Common myeloid progenitor, CD34-positive (primary cell): ENCODE measurements at places on chromosomes 2 and 18.

- H3K4me1 ChIP-seq: no peaks in the 10 kb centered on the region
- H3K27me3 ChIP-seq: no peaks in the 10 kb centered on the region
- H3K27ac ChIP-seq: no peak overlapping the region
- DNase-seq: no peak
Observed at GRCh38 chr2:98892871-98893270, 43.2 kb downstream of the CRACDL start.

GRCh38 chr18:55475916-55476315 is 112.1 kb downstream of the TCF4 start:
- peaks cover 7% of the 10 kb centered on the region for H3K4me1 ChIP-seq
- no peaks in the 10 kb centered on the region for H3K36me3 ChIP-seq
- H3K4me3 ChIP-seq: no peak overlapping the region
- H3K27me3 ChIP-seq: no peaks in the 10 kb centered on the region

GRCh38 chr2:8088810-8089209 is 593.0 kb upstream of the ID2 start:
- peaks cover 9% of the 10 kb centered on the region for H3K4me1 ChIP-seq
- no peak for DNase-seq
- H3K36me3 ChIP-seq: no peaks in the 10 kb centered on the region
- no peak overlapping the region for H3K27ac ChIP-seq

DNA sequence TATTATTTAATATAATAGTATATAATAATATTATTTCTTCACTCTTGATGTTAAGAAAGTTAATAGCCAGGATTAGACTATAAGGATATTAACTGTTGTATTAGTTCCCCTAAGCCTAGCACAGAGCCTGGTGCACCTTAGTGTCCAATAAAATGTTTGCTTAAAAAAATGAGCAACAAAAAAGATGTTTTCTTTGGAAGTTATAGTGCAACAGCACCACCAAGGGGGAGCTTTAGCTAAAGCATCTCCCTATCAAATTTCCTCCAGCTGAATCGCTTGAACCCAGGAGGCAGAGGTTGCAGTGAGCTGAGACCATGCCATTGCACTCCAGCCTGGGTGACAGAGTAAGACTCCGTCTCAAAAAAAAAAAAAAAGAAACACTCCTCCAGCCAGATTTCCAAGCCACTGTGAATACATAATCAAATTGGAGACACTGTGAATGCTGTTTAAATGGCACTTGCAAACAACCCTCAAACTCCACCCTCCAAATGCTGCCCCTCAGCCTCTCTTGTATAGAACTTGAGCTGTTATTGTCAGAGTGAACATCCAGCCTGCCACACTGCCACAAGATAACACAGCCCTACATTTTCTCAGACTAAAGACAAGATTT is 221.9 kb downstream of the DYM start:
- H3K36me3 ChIP-seq: peaks cover 7% of the 10 kb centered on the region
- H3K4me3 ChIP-seq: no peak overlapping the region
- peak; percentile 59 for DNase-seq

DNA sequence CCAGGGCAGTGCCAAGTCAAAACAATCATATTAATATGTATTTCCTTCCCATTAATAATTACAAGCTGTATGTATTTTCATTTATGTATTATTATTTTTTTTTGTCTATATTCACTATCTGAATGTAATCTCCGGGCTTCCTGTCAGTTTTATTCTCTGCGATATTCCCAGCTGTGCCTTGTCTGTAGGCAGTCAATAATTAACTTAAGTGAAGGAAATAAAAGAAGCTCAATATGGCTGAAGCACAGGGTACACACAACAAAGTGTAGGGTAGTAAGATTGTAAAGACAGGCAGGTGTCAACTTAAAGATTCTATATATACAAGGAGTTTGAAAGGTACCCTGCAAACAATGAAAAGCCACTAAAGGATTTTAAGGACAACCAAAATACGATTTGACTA is 122.9 kb downstream of the ROCK1 start:
- H3K27me3 ChIP-seq: no peaks in the 10 kb centered on the region
- H3K27ac ChIP-seq: no peak overlapping the region
- no peak for DNase-seq
- H3K36me3 ChIP-seq: peaks cover 63% of the 10 kb centered on the region
- H3K4me3 ChIP-seq: no peak overlapping the region
- H3K4me1 ChIP-seq: no peaks in the 10 kb centered on the region

GRCh38 chr18:36558234-36558633 is 260.7 kb downstream of the FHOD3 start:
- H3K4me1 ChIP-seq: no peaks in the 10 kb centered on the region
- no peaks in the 10 kb centered on the region for H3K36me3 ChIP-seq
- H3K27me3 ChIP-seq: no peaks in the 10 kb centered on the region
- no peak overlapping the region for H3K27ac ChIP-seq

GRCh38 chr2:15735484-15736326 is 144.0 kb downstream of the DDX1 start:
- H3K36me3 ChIP-seq: no peaks in the 10 kb centered on the region
- H3K4me1 ChIP-seq: no peaks in the 10 kb centered on the region
- no peak overlapping the region for H3K27ac ChIP-seq
- H3K27me3 ChIP-seq: no peaks in the 10 kb centered on the region

DNA sequence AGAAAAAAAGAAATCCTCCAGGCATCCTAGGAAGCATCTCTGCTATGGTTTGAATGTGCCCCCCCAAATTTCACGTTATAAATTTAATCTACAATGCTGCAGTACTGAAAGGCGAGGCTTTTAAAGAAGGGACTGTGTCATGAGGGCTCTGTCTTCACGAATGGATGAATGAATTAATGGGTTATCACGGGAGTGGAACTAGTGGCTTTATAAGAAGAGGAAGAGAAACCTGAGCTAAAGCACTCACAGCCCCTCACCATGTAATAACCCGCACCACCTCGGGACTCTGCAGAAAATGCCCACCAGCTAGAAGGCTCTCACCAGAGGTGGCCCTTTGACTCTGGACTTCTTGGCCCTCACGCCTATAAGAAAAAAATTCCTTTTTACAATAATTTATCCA is 27.6 kb downstream of the RNU4ATAC start:
- no peak overlapping the region for H3K27ac ChIP-seq
- no peaks in the 10 kb centered on the region for H3K36me3 ChIP-seq
- no peak overlapping the region for H3K4me3 ChIP-seq
- H3K4me1 ChIP-seq: no peaks in the 10 kb centered on the region
- DNase-seq: no peak
- H3K27me3 ChIP-seq: no peaks in the 10 kb centered on the region

- peaks cover 21% of the 10 kb centered on the region for H3K36me3 ChIP-seq
- no peak overlapping the region for H3K27ac ChIP-seq
- no peak for DNase-seq
- no peak overlapping the region for H3K4me3 ChIP-seq
Observed at GRCh38 chr2:168008646-168009195, 238.7 kb downstream of the STK39 start.

- peaks cover 20% of the 10 kb centered on the region for H3K4me1 ChIP-seq
- H3K27me3 ChIP-seq: no peaks in the 10 kb centered on the region
- DNase-seq: no peak
- H3K36me3 ChIP-seq: no peaks in the 10 kb centered on the region
- peak overlapping the region; percentile 99 for H3K27ac ChIP-seq
- H3K4me3 ChIP-seq: peak overlapping the region; percentile 98
Observed at GRCh38 chr2:60880643-60881046, 729 bp upstream of the REL start.

DNA sequence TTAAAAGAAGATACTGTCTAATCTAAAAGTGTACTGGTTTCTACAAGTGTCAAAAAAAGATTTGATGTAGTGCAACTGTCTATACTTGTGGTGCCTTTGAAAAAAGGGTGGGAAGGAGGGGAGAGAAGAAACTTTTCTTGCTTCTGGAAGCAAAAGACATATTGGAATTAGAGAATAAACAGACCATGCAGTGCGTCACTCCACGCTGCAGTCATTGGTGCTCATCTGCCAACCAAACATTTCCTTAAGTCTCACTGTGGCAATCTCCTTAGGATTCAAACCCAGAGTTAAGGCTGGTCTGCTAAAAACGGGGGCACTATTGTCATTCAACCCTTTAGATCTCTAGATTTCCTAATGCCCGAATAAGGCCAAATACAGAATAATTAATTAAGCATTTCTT is 50.9 kb downstream of the PELI1 start:
- H3K4me3 ChIP-seq: no peak overlapping the region
- no peak for DNase-seq
- H3K4me1 ChIP-seq: peaks cover 3% of the 10 kb centered on the region
- no peak overlapping the region for H3K27ac ChIP-seq
- H3K36me3 ChIP-seq: peaks cover 38% of the 10 kb centered on the region

GRCh38 chr18:52948868-52949444 is 609.0 kb downstream of the DCC start:
- H3K4me1 ChIP-seq: no peaks in the 10 kb centered on the region
- no peak overlapping the region for H3K27ac ChIP-seq
- H3K4me3 ChIP-seq: no peak overlapping the region
- H3K27me3 ChIP-seq: no peaks in the 10 kb centered on the region
- no peak for DNase-seq

- no peaks in the 10 kb centered on the region for H3K27me3 ChIP-seq
- no peak overlapping the region for H3K4me3 ChIP-seq
Observed at GRCh38 chr2:240685771-240686371, 3.2 kb upstream of the AQP12B start.

GRCh38 chr2:211014376-211014775 is 458.0 kb downstream of the CPS1 start:
- H3K4me1 ChIP-seq: no peaks in the 10 kb centered on the region
- no peaks in the 10 kb centered on the region for H3K27me3 ChIP-seq
- H3K4me3 ChIP-seq: no peak overlapping the region
- no peak for DNase-seq

DNA sequence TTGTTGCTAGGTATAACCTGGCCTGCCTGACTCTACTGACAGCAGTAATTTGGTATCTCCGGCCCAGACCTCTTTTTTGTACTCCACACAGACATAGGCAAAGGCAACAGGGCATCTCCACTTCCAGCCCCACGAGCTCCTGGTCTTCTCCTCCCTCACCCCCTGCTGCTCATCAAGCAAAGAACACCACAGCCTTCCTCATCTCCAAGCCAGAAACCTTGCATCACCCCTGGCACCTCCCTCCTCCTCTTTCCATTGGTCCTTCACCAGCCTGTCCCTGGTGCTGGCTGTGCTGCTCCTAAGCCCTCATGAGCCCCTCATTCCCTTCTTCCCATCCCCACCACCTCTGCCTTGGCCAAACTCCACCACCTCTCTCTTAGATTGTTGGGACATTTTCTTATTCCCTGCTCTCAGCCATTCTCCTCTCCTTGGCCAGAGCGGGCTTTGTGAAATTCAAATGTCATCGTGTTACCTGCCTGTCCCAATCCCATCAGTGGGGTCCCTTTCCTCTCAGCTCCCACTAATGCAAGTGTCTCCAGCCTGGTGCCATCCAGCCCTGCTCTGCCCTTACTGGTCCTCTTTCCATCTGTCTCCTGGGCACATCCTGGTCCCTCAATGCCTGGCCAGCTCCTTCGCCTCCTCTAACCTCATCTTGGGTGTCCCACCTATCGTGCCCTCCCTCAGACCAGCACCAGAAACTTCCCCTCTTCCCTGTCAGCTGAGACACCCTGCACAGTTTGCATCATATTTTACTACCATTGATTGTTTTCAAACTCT is 77.4 kb downstream of the INHBB start:
- no peak overlapping the region for H3K27ac ChIP-seq
- no peak overlapping the region for H3K4me3 ChIP-seq
- no peak for DNase-seq
- H3K4me1 ChIP-seq: no peaks in the 10 kb centered on the region
- peaks cover 2% of the 10 kb centered on the region for H3K27me3 ChIP-seq
- no peaks in the 10 kb centered on the region for H3K36me3 ChIP-seq

DNA sequence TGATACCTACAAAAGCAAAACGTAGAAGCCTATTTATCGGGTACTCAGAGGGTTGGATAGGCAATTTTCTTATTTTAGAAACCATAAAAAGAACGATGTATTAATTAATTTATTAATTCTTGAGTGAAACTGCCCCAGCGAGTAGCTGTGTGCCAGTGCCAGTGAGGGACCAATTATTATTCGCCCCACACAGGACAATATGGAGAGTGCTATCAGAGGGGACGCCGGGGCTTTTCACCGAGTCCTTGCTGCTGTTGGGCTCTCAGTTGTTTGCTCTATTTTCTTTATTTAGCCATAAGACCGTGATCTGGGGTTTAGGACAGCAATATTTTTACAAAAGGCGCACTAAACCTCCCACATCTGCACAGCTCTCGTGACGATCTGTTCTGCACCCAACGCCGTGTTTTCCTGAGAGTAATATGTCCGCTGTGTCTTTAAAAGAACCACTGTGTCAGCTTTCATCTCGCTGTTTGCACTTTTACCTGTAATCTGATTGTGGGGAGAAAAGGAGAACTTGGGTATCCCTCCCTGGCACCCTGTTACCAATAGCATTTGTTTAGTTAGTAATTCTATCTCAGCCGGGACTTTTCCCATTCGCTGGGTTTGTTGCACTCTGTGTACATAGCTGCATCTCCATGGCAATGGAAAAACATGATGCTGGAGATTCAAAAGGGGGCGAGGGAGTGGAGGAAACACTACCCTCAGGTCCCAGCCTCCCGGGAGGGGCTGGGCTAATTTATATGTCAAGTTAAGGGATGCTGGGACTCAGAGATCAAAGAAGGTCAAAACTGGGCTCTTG is 30.1 kb upstream of the ZNF516 start:
- no peaks in the 10 kb centered on the region for H3K27me3 ChIP-seq
- peaks cover 14% of the 10 kb centered on the region for H3K4me1 ChIP-seq
- no peaks in the 10 kb centered on the region for H3K36me3 ChIP-seq
- H3K27ac ChIP-seq: no peak overlapping the region
- no peak overlapping the region for H3K4me3 ChIP-seq

DNA sequence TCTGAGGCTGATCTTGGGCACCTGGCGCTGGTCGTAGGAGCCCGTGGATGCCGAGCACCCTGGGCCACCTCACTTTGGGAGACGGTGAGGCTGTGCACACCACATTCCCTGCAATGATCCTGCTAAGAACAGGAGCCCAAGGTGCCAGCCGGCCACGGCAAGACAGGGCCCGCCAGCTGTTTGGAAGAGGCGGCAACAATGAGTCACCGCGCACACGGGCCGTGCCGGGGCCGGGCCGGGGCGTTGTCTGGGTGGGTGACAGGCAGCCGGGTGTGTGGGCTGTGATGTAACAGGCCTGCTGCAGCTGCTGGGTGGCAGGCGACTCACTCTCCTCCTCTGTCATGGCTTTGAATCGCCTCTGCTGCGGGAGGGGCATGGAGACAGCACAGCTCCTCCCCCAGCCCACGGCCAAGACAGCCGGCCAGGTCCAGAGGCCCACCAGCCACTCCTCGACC is 49.7 kb upstream of the ODC1 start:
- H3K4me3 ChIP-seq: no peak overlapping the region
- no peaks in the 10 kb centered on the region for H3K4me1 ChIP-seq
- DNase-seq: peak; percentile 85
- peaks cover 2% of the 10 kb centered on the region for H3K27me3 ChIP-seq
- no peaks in the 10 kb centered on the region for H3K36me3 ChIP-seq

- no peaks in the 10 kb centered on the region for H3K4me1 ChIP-seq
- H3K36me3 ChIP-seq: no peaks in the 10 kb centered on the region
- no peak overlapping the region for H3K27ac ChIP-seq
- no peak overlapping the region for H3K4me3 ChIP-seq
- H3K27me3 ChIP-seq: no peaks in the 10 kb centered on the region
Observed at GRCh38 chr2:139790807-139791752, 1010.9 kb upstream of the NXPH2 start.

- no peaks in the 10 kb centered on the region for H3K4me1 ChIP-seq
- no peak overlapping the region for H3K4me3 ChIP-seq
- no peak overlapping the region for H3K27ac ChIP-seq
Observed at GRCh38 chr2:174787487-174788205, 23.4 kb upstream of the CHRNA1 start.

GRCh38 chr18:2409906-2410305 is 161.4 kb downstream of the METTL4 start:
- H3K27ac ChIP-seq: no peak overlapping the region
- H3K4me3 ChIP-seq: no peak overlapping the region
- no peaks in the 10 kb centered on the region for H3K36me3 ChIP-seq
- no peak for DNase-seq
- no peaks in the 10 kb centered on the region for H3K4me1 ChIP-seq

GRCh38 chr18:33161131-33161530 is 279.4 kb downstream of the CCDC178 start:
- H3K27me3 ChIP-seq: no peaks in the 10 kb centered on the region
- DNase-seq: no peak
- no peaks in the 10 kb centered on the region for H3K4me1 ChIP-seq
- no peak overlapping the region for H3K27ac ChIP-seq
